ENCODE measurements at places on chromosomes 11 and 22.

- no peaks in the 10 kb centered on the region for H3K27me3 ChIP-seq
- no peaks in the 10 kb centered on the region for H3K36me3 ChIP-seq
- H3K4me1 ChIP-seq = no peaks in the 10 kb centered on the region
- DNase-seq = no peak
Observed at GRCh38 chr11:59866836-59867235, 549 bp upstream of the TCN1 start.

DNA sequence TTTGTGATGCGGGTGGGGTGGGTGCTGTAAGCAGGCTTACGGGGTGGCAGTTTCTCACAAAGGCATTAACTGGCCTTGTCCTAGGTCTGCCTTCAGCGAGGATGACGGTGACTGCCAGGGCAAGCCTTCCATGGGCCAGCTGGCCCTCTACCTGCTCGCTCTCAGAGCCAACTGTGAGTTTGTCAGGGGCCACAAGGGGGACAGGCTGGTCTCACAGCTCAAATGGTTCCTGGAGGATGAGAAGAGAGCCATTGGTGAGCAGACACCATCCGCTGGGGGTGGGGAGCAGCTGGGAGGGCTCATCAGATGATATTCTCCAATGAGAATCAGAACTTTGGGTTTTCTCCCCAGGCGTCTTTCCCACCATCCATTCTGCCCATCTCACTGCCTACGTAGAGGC is 5.8 kb downstream of the TCN2 start:
- H3K4me3 ChIP-seq = no peak overlapping the region
- H3K4me1 ChIP-seq = no peaks in the 10 kb centered on the region
- DNase-seq = no peak
- no peaks in the 10 kb centered on the region for H3K27me3 ChIP-seq
- no peaks in the 10 kb centered on the region for H3K36me3 ChIP-seq

GRCh38 chr22:19669570-19669969 is 44.7 kb upstream of the SEPTIN5 start:
- no peaks in the 10 kb centered on the region for H3K4me1 ChIP-seq
- no peak for DNase-seq
- H3K36me3 ChIP-seq = no peaks in the 10 kb centered on the region
- no peak overlapping the region for H3K4me3 ChIP-seq
- H3K27me3 ChIP-seq = no peaks in the 10 kb centered on the region
- H3K27ac ChIP-seq = no peak overlapping the region

- H3K4me3 ChIP-seq = no peak overlapping the region
- H3K36me3 ChIP-seq = no peaks in the 10 kb centered on the region
- no peak overlapping the region for H3K27ac ChIP-seq
Observed at GRCh38 chr11:108727665-108728064, 62.8 kb downstream of the DDX10 start.

DNA sequence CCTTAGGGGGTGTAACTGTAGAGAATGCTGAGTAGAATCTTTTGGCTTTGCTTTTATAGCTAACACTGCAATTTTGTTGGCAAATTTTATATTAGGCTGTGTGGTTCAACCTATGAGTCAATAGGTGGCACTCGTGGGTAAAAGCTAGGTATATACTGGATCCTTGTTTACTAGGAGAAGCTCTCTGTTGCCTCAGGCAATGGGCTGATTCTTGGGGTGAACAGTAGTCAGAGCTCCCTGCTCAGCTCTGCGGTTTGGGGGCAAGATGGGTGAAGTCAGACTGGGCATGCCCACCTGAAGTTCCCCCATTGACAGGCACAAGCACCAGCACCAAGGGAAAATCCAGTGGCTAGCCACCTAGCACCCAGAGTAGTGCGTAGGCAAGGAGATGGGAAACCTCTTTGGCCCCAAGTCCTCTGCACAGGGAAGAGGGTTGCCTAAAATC is 238.7 kb downstream of the FAM181B start:
- H3K27me3 ChIP-seq = no peaks in the 10 kb centered on the region
- no peak overlapping the region for H3K27ac ChIP-seq
- DNase-seq = no peak
- no peaks in the 10 kb centered on the region for H3K4me1 ChIP-seq
- H3K4me3 ChIP-seq = no peak overlapping the region

GRCh38 chr11:128462922-128463321 is 124.4 kb downstream of the ETS1 start:
- H3K4me1 ChIP-seq = no peaks in the 10 kb centered on the region
- peak overlapping the region; percentile 86 for H3K27ac ChIP-seq
- DNase-seq = no peak
- no peaks in the 10 kb centered on the region for H3K27me3 ChIP-seq
- no peaks in the 10 kb centered on the region for H3K36me3 ChIP-seq

DNA sequence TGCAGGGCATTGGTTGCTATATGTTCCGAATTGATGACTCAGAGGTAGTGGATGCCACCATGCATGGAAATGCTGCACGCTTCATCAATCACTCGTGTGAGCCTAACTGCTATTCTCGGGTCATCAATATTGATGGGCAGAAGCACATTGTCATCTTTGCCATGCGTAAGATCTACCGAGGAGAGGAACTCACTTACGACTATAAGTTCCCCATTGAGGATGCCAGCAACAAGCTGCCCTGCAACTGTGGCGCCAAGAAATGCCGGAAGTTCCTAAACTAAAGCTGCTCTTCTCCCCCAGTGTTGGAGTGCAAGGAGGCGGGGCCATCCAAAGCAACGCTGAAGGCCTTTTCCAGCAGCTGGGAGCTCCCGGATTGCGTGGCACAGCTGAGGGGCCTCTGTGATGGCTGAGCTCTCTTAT is 5.4 kb upstream of the TTC36 start:
- H3K27me3 ChIP-seq = no peaks in the 10 kb centered on the region
- no peaks in the 10 kb centered on the region for H3K36me3 ChIP-seq
- no peak for DNase-seq

DNA sequence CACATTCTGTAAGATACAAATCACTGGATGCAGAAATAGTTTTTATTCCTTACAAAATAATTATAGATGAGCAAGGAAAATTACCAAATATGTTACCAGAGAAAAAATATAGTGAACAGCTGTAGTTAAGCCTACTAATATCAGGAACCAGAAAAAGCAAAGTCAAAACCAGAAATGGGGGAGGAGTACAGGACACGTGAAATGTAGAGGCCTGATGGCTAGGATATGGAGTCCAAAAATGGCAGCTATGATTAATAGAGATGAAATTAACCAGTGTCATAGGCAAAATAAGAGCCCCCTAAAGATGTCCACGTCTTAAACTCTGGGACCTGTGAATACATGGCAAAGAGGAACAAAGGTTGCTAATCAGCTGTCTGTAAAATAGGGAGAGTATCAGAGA is 34.1 kb downstream of the MRE11 start:
- no peak overlapping the region for H3K4me3 ChIP-seq
- H3K4me1 ChIP-seq = no peaks in the 10 kb centered on the region
- no peaks in the 10 kb centered on the region for H3K36me3 ChIP-seq
- no peak overlapping the region for H3K27ac ChIP-seq

DNA sequence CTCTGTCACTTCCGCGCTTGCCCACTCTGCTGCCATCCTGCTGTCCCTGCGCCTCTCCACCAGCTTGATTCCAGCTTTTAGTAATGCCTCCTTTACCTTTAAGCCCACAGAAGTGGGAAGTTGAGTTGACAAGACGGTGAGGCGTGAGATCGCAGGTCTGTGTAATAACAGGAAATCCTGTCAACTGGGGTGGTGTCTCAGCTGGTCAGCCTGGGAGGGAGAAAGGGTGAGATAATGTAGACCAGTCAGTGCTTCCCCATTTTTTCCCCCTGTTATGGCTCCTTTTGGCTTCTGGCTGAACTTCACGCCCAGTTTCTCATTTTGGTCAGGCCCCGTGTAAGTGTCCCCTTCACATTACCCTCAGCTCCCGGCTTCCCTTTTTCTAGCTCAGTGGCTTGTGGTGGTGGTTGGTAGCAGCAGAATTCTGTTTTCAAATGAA is 98.9 kb downstream of the TRAF6 start:
- no peak for DNase-seq
- no peaks in the 10 kb centered on the region for H3K4me1 ChIP-seq
- H3K36me3 ChIP-seq = no peaks in the 10 kb centered on the region
- H3K27ac ChIP-seq = no peak overlapping the region

DNA sequence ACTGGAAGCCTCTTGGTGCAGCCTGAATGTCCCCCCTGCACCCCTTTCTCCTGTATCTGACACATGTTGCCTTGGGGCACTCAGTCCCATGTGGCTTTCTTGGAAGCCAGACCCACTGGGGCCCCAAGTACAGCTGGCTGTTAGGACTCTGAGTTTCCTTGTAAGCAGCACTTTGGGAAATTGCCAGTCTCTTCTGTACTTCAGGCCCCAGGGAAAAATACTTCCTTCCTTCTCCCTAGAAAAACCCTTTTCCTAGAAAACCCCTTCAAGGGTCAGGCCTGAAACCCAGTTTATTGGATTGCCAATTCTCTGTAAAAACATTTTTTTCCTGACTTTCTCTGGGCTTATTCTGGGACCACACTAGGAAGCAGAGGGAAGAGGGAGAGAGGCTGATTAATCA is 360.3 kb downstream of the TENM4 start:
- H3K27ac ChIP-seq = no peak overlapping the region
- no peaks in the 10 kb centered on the region for H3K27me3 ChIP-seq
- H3K4me1 ChIP-seq = no peaks in the 10 kb centered on the region
- no peaks in the 10 kb centered on the region for H3K36me3 ChIP-seq

DNA sequence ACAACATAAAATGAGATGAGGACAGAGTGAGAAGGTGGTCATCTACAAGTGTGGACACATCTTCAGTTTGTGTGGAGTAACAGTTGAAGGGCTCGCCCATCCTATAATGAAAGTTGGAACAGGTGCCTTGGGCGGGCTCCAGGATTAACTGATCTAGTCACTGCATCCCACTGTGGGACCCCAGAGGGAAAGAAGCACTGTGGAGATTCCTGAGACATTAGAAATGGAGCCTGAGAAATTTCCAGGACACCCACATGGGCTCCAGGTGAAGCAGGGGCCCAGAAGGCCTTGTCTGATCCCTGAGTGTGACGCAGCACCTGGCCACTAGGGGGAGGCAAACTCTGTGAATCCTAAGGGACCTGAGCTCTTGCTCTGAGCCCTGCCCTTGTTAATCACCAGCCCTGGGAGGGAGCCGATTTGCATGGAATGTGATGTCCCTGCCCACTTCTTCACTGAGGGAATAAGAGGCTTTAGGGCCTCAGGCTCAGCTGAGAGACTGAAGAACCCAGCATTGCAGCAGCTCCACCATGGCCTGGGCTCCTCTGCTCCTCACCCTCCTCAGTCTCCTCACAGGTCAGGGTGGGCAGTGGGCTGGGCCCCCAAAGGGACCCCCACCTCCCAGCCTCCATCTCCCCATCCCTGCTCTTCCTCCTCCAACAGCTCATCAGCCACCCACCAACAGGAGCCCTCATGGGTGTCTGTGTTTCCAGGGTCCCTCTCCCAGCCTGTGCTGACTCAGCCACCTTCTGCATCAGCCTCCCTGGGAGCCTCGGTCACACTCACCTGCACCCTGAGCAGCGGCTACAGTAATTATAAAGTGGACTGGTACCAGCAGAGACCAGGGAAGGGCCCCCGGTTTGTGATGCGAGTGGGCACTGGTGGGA is 98.4 kb downstream of the VPREB1 start:
- DNase-seq = peak; percentile 66
- no peaks in the 10 kb centered on the region for H3K4me1 ChIP-seq
- H3K27ac ChIP-seq = no peak overlapping the region
- no peaks in the 10 kb centered on the region for H3K27me3 ChIP-seq

DNA sequence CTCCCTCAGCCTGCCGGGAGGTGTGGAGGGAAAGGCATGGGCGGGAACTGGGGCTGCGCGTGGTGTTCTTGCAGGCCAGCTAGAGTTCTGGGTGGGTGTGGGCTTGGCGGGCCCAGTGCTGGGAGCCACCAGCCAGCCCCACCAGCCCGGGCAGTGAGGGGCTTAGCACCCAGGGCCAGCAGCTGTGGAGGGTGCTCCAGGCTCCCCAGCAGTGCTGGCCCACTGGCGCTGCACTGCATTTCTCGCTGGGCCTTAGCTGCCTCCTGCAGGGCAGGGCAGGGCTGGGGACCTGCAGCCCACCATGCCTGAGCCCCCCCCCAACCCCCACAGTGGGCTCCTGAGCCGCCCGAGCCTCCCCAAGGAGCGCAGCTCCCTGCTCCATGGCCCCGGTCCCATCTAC is 304.2 kb downstream of the KCNA4 start:
- no peak for DNase-seq
- no peaks in the 10 kb centered on the region for H3K36me3 ChIP-seq
- H3K4me1 ChIP-seq = no peaks in the 10 kb centered on the region
- H3K27me3 ChIP-seq = no peaks in the 10 kb centered on the region

GRCh38 chr11:78192223-78192719 is 3.6 kb downstream of the USP35 start:
- H3K4me3 ChIP-seq = no peak overlapping the region
- no peaks in the 10 kb centered on the region for H3K36me3 ChIP-seq

DNA sequence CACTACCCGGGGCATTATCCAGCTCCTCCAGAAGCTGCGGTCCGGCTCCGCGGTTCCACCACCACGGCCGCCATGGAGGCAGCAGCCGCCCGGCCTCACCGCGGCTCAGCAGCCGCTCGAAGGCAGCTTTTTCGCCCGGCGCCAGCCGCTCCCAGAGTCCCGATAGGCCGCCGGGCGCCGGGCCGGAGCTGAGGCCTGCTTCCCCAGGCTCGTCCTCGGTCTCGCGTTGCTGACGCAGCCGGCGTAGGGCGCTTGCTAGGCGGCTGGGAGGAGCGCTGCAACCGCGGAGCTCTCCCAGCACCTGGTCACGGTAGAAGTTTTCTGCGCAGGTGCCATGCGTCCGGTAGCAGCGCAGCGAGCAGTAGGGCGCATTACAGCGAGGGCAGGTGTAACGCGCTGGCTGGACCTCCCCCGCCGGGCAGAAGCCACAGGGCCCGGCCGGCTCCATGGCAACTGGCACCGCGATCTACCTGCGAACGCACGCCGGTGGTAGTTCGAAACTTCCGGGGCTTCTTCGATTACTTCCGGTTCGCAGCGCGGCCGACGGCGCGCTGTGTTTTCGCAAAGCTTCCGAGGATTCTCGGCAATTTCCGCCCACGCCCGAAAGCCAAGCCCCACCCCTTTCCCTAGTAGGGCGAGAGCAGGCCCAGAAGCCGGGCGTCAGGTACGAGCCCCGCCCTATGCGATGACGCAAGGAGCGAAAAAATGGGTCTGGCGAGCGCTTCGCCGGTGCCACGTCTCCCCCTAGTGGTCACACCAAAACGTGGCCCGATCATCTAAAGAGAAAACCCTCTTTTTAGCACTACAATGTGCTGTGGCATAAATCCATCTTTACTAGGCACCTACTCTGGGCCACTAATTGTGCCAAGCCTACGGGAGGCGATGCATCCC is at the start of gene ZNHIT2:
ZNHIT2 (minus strand) TSS at position 496 of the 891 bp plus-strand sequence; CDS start at position 448, 48 bp downstream.
- H3K4me3 ChIP-seq = peak within 1 kb of the TSS; percentile 97
- H3K36me3 ChIP-seq = no peaks in the 10 kb centered on the region
- H3K4me1 ChIP-seq = peaks cover 21% of the 10 kb centered on the region
- H3K27me3 ChIP-seq = no peaks in the 10 kb centered on the region

DNA sequence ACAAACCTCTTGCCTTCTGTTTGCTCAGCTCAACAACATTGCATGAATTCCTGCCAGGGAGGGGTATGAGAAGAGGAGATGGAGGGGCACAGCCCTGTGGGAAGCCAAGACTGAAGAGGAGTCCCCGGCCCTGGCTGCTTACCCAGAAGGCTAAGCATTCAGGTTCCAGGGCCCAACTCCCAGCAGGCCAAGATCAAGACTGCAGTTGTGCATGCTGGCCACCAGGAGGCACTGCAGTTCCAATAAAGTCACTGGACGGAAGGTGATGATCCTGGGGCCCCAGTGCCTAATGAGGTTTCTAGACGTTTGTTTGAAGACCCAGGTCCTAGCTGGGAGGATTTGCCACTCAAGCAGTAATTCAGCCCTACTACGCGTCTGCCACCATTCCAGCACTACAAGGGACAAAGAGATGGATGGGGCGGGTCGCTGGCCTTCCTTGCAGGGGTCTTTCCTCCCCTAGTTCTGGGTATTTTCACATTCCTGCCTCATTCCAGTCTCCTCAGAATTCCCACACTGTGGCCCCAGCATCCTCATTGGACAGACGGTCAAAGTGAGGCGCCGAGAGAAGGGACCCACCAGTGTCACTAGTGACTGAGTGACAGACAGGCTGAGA is 23.6 kb downstream of the ALX4 start:
- no peaks in the 10 kb centered on the region for H3K27me3 ChIP-seq
- no peaks in the 10 kb centered on the region for H3K4me1 ChIP-seq
- no peak for DNase-seq
- no peaks in the 10 kb centered on the region for H3K36me3 ChIP-seq
- H3K4me3 ChIP-seq = no peak overlapping the region

All from breast epithelium (tissue), 4 donors.